ENCODE measurements at places on chromosomes 7 and 10. TPM values are rescaled to one million over a fixed set of nuclear protein-coding genes. Genes with fewer than 3 reads are reported as not detected.

Gene FRAT1
- 1.2 TPM for total RNA-seq

Gene MRLN
- not detected for total RNA-seq

Gene MACROH2A2
- 23.0 TPM for total RNA-seq

Gene CDC14C
- total RNA-seq: not detected

Gene UCMA
- total RNA-seq: not detected

Gene ATP5MK
- 499 TPM for total RNA-seq

Gene NANOS1
- total RNA-seq: 3.6 TPM

Gene UPK3BL1
- total RNA-seq: 13.7 TPM

Gene ITGA8
- total RNA-seq: not detected

Gene NKX1-2
- total RNA-seq: not detected

Gene SOSTDC1
- not detected for total RNA-seq

Gene ELMO1
- 2.1 TPM for total RNA-seq

Gene TMEM229A
- total RNA-seq: not detected

Gene CHST3
- total RNA-seq: 53.7 TPM

Gene SEC24C
- 55.4 TPM for total RNA-seq

Gene MKI67
- 59.2 TPM for total RNA-seq

Gene CYP26C1
- not detected for total RNA-seq

Gene NPY4R
- 43.6 TPM for total RNA-seq

Gene TCAF1
- 13.1 TPM for total RNA-seq

Gene EIF4H
- 306 TPM for total RNA-seq

Gene CTNNA3
- total RNA-seq: not detected

Gene TDRD1
- total RNA-seq: not detected

Gene FAM171A1
- 22.6 TPM for total RNA-seq

Gene HOXA13
- total RNA-seq: 1.7 TPM

Gene HOXA7
- 5.1 TPM for total RNA-seq

Measured in A549 treated with Mapracorat at 1 μM for 4 hours (cell line).